ENCODE measurements at places on chromosomes 1 and 21. TPM values are rescaled to one million over a fixed set of nuclear protein-coding genes. Genes with fewer than 3 reads are reported as not detected.
A peak's percentile ranks its signal among the peaks of the same experiment; 100 is the strongest.

Gene PRRX1
- total RNA-seq = 222 TPM

DNA sequence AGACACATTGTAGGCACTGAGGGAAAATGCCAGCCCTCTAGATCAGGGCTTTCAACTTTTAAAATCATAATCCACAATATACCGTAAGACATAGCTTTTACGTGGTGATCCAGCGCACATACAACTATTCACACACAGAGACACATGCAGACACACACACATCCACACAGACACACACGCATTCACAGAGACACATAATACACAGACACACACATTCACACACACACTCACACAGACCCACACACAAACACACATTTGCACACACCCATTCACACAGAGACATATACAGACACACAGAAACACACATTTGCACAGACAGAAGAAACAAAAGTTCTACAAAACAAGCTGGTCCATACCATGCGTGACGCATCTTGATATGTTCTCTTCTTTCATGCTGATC lies 244.5 kb downstream of the RHOU start:
- H3K27me3 ChIP-seq = peaks cover 2% of the 10 kb centered on the region
- DNase-seq = no peak
- H3K27ac ChIP-seq = no peak overlapping the region
- peaks cover 26% of the 10 kb centered on the region for H3K4me1 ChIP-seq
- no peak overlapping the region for H3K4me3 ChIP-seq

GRCh38 chr1:32337855-32338636 lies 2.0 kb upstream of the MARCKSL1 start:
- peaks cover 2% of the 10 kb centered on the region for H3K27me3 ChIP-seq
- H3K4me3 ChIP-seq = no peak overlapping the region
- H3K36me3 ChIP-seq = peaks cover 11% of the 10 kb centered on the region
- peaks cover 62% of the 10 kb centered on the region for H3K4me1 ChIP-seq
- DNase-seq = peak; percentile 78

- no peak overlapping the region for H3K4me3 ChIP-seq
- H3K4me1 ChIP-seq = no peaks in the 10 kb centered on the region
- no peak for DNase-seq
- H3K36me3 ChIP-seq = no peaks in the 10 kb centered on the region
Measured at GRCh38 chr1:61481315-61481715, 243.6 kb downstream of the TM2D1 start.

Gene CYP4Z1
- 0.18 TPM for total RNA-seq

- no peaks in the 10 kb centered on the region for H3K36me3 ChIP-seq
- no peaks in the 10 kb centered on the region for H3K27me3 ChIP-seq
- peaks cover 12% of the 10 kb centered on the region for H3K4me1 ChIP-seq
- no peak overlapping the region for H3K4me3 ChIP-seq
Measured at GRCh38 chr1:210536254-210536961, 207.7 kb downstream of the HHAT start.

GRCh38 chr1:201631037-201631436 lies 92.1 kb downstream of the NAV1 start:
- no peak for DNase-seq
- H3K4me3 ChIP-seq = no peak overlapping the region
- H3K27ac ChIP-seq = no peak overlapping the region
- H3K4me1 ChIP-seq = peaks cover 21% of the 10 kb centered on the region

Gene FNDC5
- total RNA-seq = 155 TPM

Gene HRNR
- not detected for total RNA-seq

GRCh38 chr1:75220072-75220471 lies 85.9 kb downstream of the LHX8 start:
- H3K27ac ChIP-seq = no peak overlapping the region
- no peaks in the 10 kb centered on the region for H3K4me1 ChIP-seq
- H3K36me3 ChIP-seq = no peaks in the 10 kb centered on the region
- no peak for DNase-seq
- no peaks in the 10 kb centered on the region for H3K27me3 ChIP-seq

GRCh38 chr1:17912491-17912890 lies 157.4 kb downstream of the ACTL8 start:
- no peaks in the 10 kb centered on the region for H3K36me3 ChIP-seq
- H3K27me3 ChIP-seq = peaks cover 19% of the 10 kb centered on the region
- no peak overlapping the region for H3K4me3 ChIP-seq
- H3K27ac ChIP-seq = no peak overlapping the region

DNA sequence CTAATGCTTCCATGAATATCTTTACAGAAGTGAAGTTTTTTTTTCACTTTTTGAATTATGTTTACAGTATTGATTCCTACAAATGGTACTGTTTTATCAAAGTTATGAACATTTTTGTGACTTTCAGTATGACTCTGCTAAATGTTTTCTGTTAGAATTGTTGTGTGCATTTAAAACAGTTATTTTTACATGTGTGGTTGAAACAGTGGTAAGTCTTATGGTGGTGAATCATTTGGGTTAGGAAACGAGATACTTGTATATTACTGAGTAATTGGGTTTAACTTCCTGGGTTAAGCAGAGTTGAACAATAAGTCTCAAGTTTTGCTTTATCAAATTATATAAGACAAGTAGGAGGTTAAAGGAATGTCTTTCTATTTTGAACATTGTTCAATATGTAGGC lies 66.8 kb downstream of the VPS13D start:
- H3K27ac ChIP-seq = no peak overlapping the region
- peaks cover 25% of the 10 kb centered on the region for H3K36me3 ChIP-seq
- no peaks in the 10 kb centered on the region for H3K27me3 ChIP-seq
- no peak for DNase-seq
- no peak overlapping the region for H3K4me3 ChIP-seq
- H3K4me1 ChIP-seq = no peaks in the 10 kb centered on the region

DNA sequence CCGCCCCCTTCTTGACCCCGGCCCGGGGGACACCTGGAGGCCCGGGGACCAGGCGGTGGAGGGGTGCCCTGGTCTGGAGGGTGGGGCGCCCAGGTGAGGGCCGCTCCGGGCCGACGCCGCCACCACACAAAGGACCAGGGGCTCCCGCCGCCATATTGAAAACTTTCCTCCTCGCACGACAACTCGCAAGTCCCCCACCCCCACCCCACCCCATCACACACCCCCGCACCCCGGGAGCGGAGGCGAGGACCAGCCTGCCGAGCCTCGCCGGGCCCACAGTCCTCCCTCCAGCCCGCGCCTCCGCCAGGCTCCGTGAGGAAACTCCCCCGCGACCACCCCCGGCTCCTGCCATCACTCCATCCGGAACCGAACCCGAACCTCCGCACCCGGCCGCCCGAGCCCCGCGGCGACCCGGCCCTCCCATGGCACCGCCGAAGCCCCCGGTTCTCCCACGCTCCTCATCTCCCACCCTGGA lies 733 bp downstream of the KDM5B start:
- no peaks in the 10 kb centered on the region for H3K36me3 ChIP-seq
- peak overlapping the region; percentile 83 for H3K4me3 ChIP-seq
- DNase-seq = peak; percentile 59
- peaks cover 5% of the 10 kb centered on the region for H3K27me3 ChIP-seq

GRCh38 chr1:31830511-31830910 lies 14.7 kb upstream of the SPOCD1 start:
- H3K27ac ChIP-seq = no peak overlapping the region
- H3K4me1 ChIP-seq = no peaks in the 10 kb centered on the region
- no peaks in the 10 kb centered on the region for H3K36me3 ChIP-seq
- peaks cover 3% of the 10 kb centered on the region for H3K27me3 ChIP-seq
- H3K4me3 ChIP-seq = no peak overlapping the region

DNA sequence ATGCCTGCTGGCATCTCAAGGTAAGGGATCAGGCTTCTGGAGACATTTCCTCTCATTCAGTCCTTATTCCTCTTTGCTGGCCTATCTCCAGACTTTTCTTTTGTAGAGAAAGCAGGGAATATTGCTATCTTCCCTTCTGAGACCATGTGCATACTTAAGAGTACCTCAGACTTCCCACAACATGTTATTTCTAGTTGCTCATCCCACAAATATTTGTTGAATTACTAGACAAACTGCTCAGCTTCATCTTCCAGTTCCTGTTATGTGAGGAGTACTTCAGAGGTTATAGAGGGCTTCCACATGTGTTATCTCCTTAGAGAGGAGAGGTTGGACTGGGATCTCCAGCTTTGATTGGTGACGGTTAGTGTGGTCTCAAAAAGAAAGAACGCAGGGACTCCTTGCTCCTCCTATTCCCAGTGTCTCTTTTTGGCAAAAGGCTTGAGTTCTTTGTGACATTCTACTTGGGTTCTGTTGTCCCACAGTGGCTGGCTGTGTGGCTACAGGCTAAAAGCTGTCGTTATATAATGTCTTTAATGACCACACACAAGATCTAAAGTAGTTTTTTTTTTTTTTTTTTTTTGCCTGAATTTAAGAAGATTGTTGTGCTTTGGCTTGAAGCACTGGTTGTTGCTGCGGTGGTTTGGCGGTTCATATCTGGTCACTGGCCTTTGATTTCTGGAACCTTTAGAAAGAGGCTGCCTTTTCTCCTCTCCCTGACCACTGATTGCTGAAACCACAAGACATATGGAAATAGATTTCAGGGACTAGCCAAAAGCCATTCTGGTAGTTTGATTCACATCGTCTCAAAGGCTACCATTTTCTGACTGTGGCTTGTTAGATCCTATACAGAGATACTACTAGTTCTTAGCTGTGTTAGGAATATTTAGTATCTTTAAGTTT lies 78.7 kb downstream of the FGGY start:
- no peaks in the 10 kb centered on the region for H3K36me3 ChIP-seq
- H3K27ac ChIP-seq = peak overlapping the region; percentile 59
- H3K27me3 ChIP-seq = no peaks in the 10 kb centered on the region
- no peak overlapping the region for H3K4me3 ChIP-seq
- DNase-seq = peak; percentile 83

DNA sequence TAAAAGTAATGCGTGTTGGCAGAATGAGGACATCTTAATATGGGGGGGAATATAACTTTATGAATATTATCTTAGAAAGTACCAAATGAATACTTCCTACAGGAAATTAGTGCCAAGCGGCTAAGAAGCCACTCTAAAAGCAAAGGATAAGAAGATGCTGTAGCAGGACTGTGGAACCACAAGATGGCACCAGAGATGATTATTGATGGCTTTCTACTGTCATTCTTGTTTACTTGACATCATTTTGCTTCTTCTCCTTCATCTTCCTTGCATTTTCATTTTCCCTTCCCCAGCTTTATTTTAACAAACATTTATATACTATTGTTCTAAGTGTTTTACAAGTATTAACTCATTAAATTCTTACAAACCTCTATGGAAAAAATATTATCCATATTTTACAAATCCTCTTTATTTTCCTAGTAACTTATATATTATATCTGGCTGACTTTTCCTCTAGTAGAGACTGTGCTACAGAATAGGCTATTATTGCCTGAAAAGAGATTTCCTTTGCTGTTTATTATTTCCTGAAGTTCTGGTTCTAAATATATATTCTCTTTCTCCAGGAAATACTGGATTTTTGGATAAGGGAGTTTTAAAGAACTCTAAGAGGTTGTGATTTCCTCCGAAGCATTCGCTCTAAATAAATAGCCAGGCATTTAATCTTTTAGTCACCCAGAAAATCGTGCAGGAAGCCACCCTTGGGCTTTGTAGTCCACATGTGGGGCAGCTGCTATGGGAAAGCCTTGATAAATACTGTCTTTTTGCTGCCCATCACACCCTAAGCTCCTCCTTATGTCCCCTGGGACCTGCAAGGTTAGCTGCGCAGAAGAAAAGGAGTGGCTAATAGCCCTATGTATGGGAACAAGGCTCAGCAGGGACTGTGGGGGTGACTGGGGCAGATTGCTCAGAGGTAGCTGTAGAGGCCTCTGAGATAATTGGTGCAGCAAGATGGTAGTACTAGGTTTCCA lies 69.8 kb downstream of the TPR start:
- no peaks in the 10 kb centered on the region for H3K36me3 ChIP-seq
- no peak overlapping the region for H3K4me3 ChIP-seq
- no peaks in the 10 kb centered on the region for H3K27me3 ChIP-seq
- DNase-seq = no peak
- H3K27ac ChIP-seq = no peak overlapping the region

GRCh38 chr1:3711780-3712451 lies 40.3 kb upstream of the CCDC27 start:
- H3K27ac ChIP-seq = no peak overlapping the region
- no peak for DNase-seq
- no peak overlapping the region for H3K4me3 ChIP-seq

- peaks cover 5% of the 10 kb centered on the region for H3K4me1 ChIP-seq
- no peaks in the 10 kb centered on the region for H3K36me3 ChIP-seq
- H3K4me3 ChIP-seq = no peak overlapping the region
Measured at GRCh38 chr1:5566924-5567323, 425.3 kb downstream of the NPHP4 start.

GRCh38 chr1:246592695-246593094 lies 26.4 kb downstream of the CNST start:
- DNase-seq = peak; percentile 70
- no peak overlapping the region for H3K27ac ChIP-seq
- H3K4me3 ChIP-seq = no peak overlapping the region
- peaks cover 5% of the 10 kb centered on the region for H3K4me1 ChIP-seq
- H3K36me3 ChIP-seq = peaks cover 9% of the 10 kb centered on the region
- no peaks in the 10 kb centered on the region for H3K27me3 ChIP-seq

Gene GMEB1
- total RNA-seq = 5.9 TPM

DNA sequence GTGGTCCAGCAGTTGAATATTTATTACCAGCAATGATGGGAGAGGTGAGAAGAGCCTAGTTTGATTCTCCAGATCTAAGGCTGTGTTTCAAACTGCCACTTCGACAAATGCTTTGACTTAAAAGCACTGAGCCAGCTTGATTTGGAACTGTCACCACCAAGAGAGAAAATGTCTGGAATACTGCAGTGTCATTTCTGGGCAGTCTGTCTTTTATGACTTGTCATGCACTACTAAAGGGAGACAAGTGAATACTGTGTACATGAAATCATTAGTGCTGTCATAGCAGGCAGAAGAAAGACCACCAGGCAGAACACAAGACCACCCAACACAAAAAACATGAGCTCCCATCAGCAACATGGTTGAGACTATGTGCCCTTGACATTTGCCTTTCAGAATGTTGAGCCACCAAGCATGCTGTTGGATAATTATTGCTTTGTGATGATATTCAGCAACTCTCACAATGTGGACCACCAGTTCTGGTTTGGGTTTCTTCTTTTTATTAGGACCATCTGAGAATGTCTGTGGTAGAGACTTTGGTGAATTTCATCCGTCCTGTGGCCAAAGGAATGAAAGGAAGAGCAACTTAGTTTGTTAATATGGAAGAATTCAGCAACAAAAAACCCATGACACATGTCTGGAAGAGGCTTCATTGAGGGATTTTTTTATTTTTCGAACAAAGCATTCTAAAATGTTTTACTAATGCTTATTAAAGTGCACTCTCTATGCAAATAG lies 125.8 kb downstream of the NTMT2 start:
- no peak for DNase-seq
- H3K27me3 ChIP-seq = no peaks in the 10 kb centered on the region
- no peak overlapping the region for H3K4me3 ChIP-seq
- H3K36me3 ChIP-seq = no peaks in the 10 kb centered on the region
- H3K4me1 ChIP-seq = peaks cover 10% of the 10 kb centered on the region

- DNase-seq = no peak
- H3K4me3 ChIP-seq = no peak overlapping the region
- H3K27ac ChIP-seq = no peak overlapping the region
- H3K4me1 ChIP-seq = peaks cover 40% of the 10 kb centered on the region
- H3K27me3 ChIP-seq = no peaks in the 10 kb centered on the region
Measured at GRCh38 chr1:116379674-116380498, 6.8 kb downstream of the ATP1A1 start.
